ENCODE measurements at places on chromosomes 5 and 9. TPM values are rescaled to one million over a fixed set of nuclear protein-coding genes. Genes with fewer than 3 reads are reported as not detected.
A peak's percentile ranks its signal among the peaks of the same experiment; 100 is the strongest.

- DNase-seq = no peak
Observed at GRCh38 chr9:31210978-31211570, 1173.4 kb upstream of the ACO1 start.

DNA sequence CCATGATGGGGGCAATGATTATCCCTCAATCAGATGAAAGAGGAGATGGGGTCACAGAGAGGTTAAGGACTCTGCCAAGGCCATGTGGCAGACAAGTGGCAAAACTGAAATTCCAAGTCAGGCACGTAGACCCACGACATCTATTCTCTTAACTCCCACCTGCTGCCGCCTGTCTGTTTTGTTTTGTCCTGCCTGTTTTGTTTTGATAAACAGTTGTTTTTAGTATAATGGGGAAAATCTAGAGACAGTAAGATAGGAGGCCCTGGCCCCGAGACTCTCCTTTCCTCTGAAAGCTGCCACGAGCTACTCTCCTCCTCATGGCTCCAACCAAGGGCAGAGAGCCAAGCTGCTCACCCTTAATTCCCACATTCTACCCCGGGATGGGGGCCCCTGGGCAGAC lies 4.9 kb downstream of the FSTL4 start:
- no peak for DNase-seq

DNA sequence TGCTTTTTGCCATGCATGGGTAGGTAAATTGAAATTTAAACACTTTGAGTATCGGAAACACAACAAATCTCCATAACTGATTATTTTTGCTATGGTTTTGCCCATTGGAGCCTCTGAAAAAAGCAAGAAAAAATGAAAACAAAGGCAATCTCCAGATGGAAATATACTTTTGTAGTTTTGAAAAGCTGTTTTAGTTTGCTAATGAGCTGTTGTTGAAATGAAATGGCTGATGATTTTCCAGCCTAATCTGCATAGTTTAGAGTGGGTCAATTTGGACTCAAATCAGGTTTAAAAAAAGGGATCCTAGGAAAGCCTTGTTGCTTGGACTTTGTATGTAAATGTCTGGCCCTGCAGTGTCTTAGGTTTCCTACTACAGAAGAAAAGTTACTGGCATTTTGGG lies 285.8 kb downstream of the CAAP1 start:
- no peak for DNase-seq

- DNase-seq = no peak
Observed at GRCh38 chr9:14992081-14992480, 81.9 kb upstream of the FREM1 start.

The LIFR gene
- polyA plus RNA-seq = not detected

The IL17B gene
- not detected for polyA plus RNA-seq

The ANXA2R gene
- 47.0 TPM for polyA plus RNA-seq

The F2R gene
- polyA plus RNA-seq = 8.9 TPM

- peak; percentile 53 for DNase-seq
Observed at GRCh38 chr5:1104327-1105006, 7.4 kb downstream of the SLC12A7 start.

DNA sequence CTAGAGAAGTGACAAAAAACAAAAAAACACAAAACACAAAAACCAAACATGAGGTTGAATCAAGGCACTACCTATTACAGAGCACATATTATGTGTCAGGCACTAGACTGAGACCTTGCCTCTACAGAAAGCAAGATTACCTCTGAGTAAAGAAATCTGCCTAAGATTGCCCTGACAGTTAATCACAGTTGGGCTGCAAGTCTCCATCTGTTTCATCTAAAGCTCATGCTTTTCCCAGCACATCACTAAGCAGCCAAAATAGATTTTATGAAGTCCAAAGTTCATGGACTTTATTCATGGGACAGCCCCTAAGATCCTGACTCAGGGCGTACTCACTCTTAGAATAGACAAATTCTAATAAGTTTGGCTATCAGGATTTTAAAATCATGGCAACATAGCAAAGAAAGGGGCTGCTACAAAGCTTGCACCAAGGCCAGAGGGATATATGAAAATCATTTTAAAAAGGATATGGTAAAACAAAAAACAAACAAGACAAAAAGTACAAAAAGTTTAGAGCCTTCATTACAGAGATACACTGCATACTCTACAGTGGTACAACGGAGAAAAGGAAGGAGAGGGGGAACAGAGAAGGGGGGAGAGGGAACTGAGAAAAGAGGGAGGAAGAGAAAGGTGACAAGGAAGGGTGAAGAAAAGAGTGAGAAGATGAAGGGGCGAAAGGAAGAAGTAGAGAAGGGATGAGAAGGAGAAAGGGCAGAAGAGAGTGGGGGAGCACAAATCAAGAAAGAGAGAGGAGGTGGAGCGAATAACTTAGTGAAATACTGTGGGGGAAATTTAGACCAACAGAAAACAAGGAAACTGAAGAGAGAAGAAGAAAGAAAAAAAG lies 58.2 kb downstream of the RICTOR start:
- DNase-seq = no peak

The F12 gene
- polyA plus RNA-seq = 2.0 TPM

The CCL27 gene
- 0.59 TPM for polyA plus RNA-seq

- DNase-seq = no peak
Observed at GRCh38 chr5:111697215-111697614, 59.8 kb downstream of the NREP start.

Data from CD4-positive, alpha-beta memory T cell (primary cell).